Muscle of arm (tissue), 14 donors: ENCODE measurements at places on chromosomes 7 and 10. TPM values are rescaled to one million over a fixed set of nuclear protein-coding genes. Genes with fewer than 3 reads are reported as not detected.

ANXA11 gene
- polyA plus RNA-seq = 143 TPM

EEPD1 gene
- 12.1 TPM for polyA plus RNA-seq

BAG3 gene
- polyA plus RNA-seq = 50.1 TPM

HACD1 gene
- 208 TPM for polyA plus RNA-seq

NUTM2B gene
- 2.1 TPM for polyA plus RNA-seq

JAKMIP3 gene
- polyA plus RNA-seq = not detected

AKR1D1 gene
- polyA plus RNA-seq = 0.08 TPM

ZC3HAV1L gene
- 18.7 TPM for polyA plus RNA-seq

WNT8B gene
- polyA plus RNA-seq = not detected

PODXL gene
- polyA plus RNA-seq = 96.8 TPM

KNDC1 gene
- 5.5 TPM for polyA plus RNA-seq

DRGX gene
- not detected for polyA plus RNA-seq

ADARB2 gene
- 0.46 TPM for polyA plus RNA-seq

PDSS1 gene
- 10.2 TPM for polyA plus RNA-seq

PLCE1 gene
- 34.8 TPM for polyA plus RNA-seq

CCM2 gene
- polyA plus RNA-seq = 37.5 TPM

CYP3A7 gene
- not detected for polyA plus RNA-seq

MYPN gene
- 48.1 TPM for polyA plus RNA-seq

LLCFC1 gene
- polyA plus RNA-seq = not detected

ACSM6 gene
- not detected for polyA plus RNA-seq

TSPAN15 gene
- polyA plus RNA-seq = 79.5 TPM

SLC39A12 gene
- not detected for polyA plus RNA-seq

GPER1 gene
- 7.7 TPM for polyA plus RNA-seq

PPIA gene
- 830 TPM for polyA plus RNA-seq

PDE6C gene
- polyA plus RNA-seq = 0.26 TPM

AKR1C8 gene
- not detected for polyA plus RNA-seq

PRSS37 gene
- 0.16 TPM for polyA plus RNA-seq

LEP gene
- polyA plus RNA-seq = not detected

MINDY4 gene
- 5.5 TPM for polyA plus RNA-seq

C10orf53 gene
- not detected for polyA plus RNA-seq

CRYGN gene
- 0.12 TPM for polyA plus RNA-seq

FAM25C gene
- polyA plus RNA-seq = not detected

CADPS2 gene
- polyA plus RNA-seq = 6.2 TPM

EBLN1 gene
- polyA plus RNA-seq = not detected

SLC13A4 gene
- 1.2 TPM for polyA plus RNA-seq

GARIN1A gene
- 2.7 TPM for polyA plus RNA-seq

NEUROD6 gene
- polyA plus RNA-seq = 0.11 TPM

HKDC1 gene
- polyA plus RNA-seq = 0.25 TPM

SPDYE5 gene
- polyA plus RNA-seq = 6.5 TPM

TRPV5 gene
- polyA plus RNA-seq = not detected

TWIST1 gene
- polyA plus RNA-seq = 5.3 TPM

RBP4 gene
- 3.0 TPM for polyA plus RNA-seq

UPK3B gene
- 0.24 TPM for polyA plus RNA-seq

EFCAB10 gene
- 1.00 TPM for polyA plus RNA-seq

STK31 gene
- polyA plus RNA-seq = 0.89 TPM

FANK1 gene
- polyA plus RNA-seq = 0.19 TPM

DNA2 gene
- polyA plus RNA-seq = 4.8 TPM

ETV1 gene
- polyA plus RNA-seq = 18.3 TPM

PTPRZ1 gene
- polyA plus RNA-seq = 45.1 TPM

ZNF425 gene
- 3.8 TPM for polyA plus RNA-seq

TDRD1 gene
- polyA plus RNA-seq = 0.44 TPM

TECPR1 gene
- 21.6 TPM for polyA plus RNA-seq

CDHR3 gene
- 9.2 TPM for polyA plus RNA-seq

ENTPD1 gene
- polyA plus RNA-seq = 14.8 TPM

RASSF4 gene
- 83.2 TPM for polyA plus RNA-seq

GHRHR gene
- polyA plus RNA-seq = 1.5 TPM
